ENCODE measurements at places on chromosomes 2 and 18. TPM values are rescaled to one million over a fixed set of nuclear protein-coding genes. Genes with fewer than 3 reads are reported as not detected.

The NYAP2 gene
- total RNA-seq = not detected

The HOXD13 gene
- not detected for total RNA-seq

- no peak for DNase-seq
Observed at GRCh38 chr18:63974991-63975390, 5.1 kb downstream of the SERPINB8 start.

- DNase-seq = no peak
Observed at GRCh38 chr18:51091270-51091669, 61.3 kb downstream of the SMAD4 start.

The RAB1A gene
- 107 TPM for total RNA-seq

DNA sequence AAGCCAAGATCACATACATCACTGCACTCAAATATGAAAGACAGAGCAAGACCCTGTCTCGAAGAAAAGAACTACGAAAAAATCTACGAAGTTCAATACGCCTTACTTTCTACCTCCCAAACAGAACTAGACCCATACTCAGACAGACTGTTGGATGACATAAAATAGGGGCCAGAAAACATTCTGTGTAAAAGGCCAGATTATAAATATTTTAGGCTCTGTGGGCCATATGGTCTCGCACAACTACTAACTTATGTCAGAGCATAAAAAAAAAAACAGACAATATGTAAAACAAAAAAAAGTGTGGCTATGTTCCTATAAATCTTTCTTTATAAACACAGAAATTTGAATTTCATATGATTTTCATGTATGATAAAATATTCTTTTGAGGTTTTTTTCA is 40.8 kb downstream of the NBAS start:
- no peak for DNase-seq

DNA sequence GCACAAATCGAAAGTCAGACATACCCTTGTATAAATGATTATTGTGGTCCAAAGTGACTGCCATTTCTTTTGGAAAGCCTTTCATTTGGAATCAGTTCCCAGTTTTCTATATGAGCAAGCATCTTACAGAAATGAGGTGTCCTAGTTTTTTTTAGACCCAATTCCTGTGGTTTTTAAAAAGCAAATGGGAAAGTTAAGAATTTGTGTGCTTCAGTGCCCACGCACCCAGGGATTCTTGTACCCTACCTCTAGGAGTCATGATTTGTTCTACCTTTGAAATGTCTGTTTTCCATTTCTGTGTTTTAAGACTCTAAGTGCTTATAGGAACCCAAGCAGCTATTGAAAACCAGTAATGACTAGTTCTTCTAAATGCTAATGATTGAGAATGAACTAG is 218.1 kb downstream of the CAMKMT start:
- no peak for DNase-seq

DNA sequence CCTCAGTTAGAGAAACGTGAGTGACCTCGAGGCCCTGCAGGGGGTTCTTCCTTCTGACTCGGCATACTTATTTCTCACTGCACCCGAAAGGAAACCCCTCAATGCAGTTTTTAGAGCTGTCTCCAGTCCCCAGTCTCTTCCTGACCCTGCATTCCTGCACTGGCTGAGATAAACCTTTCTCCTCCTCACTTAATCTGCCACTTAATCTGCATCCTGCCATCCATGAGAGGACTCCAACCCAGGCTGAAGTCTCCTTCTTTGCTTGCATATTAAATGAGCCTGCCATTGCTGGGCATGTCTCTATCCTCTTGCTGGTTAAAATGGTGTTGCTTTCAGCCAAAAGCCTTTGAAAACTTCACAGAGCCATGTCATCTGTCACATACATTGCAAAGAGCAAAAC is 125.6 kb upstream of the GATA6 start:
- no peak for DNase-seq

DNA sequence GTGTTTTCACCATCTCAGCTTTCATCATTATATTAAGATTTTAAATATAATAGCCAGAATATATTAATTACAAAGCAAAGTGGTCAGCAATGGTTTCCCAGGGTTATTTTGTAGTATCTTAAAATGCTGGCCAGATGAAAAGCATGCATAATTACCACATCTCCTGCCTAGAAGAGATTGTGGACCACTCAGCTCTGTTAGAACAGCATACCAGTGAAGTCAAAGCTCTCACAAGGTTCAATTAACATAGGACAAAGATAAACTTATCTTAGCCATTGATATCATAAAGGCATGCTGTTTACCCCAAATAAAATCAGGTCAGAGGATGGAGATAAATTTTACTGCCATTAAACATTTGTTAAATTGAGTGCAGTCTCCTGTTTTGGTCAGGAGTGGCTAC is 19.3 kb upstream of the PDE1A start:
- DNase-seq = no peak

The CDH2 gene
- 1.8 TPM for total RNA-seq

The LRRC30 gene
- total RNA-seq = not detected

GRCh38 chr18:56161566-56162260 is 476.7 kb downstream of the TXNL1 start:
- DNase-seq = no peak

The SCN7A gene
- total RNA-seq = 13.3 TPM

The CHN1 gene
- total RNA-seq = 14.7 TPM

DNA sequence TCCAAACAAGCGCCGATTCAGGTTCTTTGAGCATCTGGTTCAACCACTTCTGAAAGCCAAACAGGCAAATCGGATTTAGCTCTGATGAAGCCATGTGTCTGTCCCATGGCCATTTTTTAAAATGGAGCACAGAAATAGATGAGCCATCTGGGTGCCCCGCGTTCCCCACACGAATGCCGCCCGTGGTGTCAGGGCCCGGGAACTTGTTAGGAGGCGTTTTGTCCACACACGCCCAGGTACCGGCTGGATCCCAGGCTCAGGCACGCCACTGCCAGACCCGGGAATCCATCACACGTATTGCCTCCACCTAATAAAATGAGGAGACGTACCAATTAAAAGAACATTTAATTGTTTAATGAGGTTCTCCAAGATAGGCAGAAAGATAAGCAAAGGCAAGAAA is 374.4 kb upstream of the SALL3 start:
- no peak for DNase-seq

DNA sequence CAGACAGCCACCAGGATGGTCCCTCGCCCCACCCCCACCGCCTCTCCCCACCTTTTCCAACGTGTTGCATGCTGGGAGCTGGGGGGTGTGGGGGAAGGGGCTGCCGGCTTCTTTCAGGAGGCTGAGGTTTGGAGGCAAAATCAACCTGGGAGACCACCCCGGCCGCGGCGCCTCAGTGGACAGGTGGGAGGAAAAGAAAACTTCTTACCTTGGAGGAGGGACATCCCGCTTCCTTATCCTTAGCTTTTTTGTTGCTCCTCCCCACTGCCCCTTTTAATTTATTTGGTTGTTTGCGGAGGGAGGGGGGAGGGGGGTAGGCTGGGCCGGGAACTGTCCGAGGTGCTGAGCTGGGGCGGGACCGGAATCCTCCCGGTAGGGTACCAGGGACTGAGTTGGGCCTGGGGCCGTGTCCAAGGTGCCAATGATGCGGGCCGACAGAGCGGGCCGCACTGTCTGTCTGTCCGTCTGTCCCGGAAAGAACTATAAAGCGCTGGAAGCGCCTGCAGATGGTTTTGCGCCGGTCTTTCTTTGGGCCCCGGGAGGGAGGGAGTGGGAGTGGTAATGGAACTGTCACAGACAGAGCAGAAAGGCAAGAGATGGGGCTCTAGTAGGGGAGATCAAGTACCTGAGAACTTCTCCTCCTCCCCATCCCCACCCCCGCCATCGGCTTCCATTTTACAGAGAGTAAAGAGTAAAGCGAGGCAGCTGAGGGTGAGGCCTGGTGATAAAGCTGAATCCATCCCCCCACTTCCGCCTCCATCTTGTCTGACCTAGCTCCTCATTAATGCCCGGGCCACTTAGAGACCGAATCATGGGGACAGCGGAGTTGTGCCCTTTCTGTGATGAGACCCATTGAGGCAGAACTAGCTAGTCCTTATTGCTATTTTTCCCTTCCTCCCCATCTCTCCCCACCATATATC is 2.4 kb downstream of the CDK5R2 start:
- no peak for DNase-seq

The ARHGEF33 gene
- total RNA-seq = 2.2 TPM

DNA sequence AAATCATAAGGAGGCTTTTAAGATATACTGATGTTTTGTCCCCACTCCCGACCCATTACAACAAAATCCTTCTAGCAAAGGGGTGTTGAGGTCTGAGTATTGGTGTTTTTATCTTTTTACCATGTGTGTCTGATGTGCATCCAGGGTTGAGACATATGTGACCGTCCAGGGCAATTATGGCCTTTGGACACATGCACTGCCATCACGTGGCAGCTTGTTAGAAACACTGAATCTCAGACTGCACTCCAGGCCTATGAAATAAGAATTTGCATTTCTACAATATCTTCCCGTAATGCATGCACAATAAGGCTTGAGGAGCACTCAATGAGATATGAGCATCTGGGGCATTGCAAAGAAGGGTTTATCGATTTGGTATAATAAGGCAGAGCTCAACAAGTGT is 235.1 kb upstream of the ZNF804A start:
- DNase-seq = no peak

The KCNF1 gene
- total RNA-seq = 0.66 TPM

DNA sequence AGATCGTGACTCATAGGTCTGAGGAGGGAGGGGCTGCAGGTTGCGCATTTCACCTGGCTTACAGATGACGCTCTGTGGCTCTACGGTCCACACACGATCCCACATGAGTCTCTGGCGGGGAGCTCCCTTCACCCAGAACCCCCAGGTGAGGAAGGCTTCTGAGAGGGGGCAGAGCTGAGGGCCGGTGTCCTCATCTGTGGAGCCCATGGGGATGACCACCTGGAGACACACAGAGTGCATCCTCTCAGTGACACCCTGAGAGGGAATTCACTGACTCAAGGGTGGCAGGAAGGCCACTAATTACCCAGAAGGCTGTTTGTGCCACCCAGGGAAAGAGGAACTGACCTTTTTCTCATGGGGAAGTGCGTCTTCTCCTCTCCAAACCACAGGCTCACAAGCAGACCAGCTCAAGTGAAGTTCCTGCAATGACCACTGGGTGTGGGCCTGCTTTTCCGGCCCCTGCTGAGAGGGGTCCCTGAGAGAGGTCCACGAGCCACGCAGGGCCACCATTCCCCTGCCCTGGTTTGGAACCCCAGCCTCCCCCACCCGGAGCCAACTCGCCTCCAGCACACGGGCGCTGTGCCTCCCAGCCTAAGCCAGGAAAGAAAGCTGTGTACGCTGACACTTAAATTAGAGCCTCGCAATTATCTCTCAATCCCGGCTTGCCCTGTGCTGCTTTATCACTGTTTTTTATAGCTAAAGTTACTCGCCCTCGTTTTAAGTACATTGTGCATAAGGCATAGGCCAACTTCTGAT is 114.1 kb downstream of the BCL11A start:
- no peak for DNase-seq

DNA sequence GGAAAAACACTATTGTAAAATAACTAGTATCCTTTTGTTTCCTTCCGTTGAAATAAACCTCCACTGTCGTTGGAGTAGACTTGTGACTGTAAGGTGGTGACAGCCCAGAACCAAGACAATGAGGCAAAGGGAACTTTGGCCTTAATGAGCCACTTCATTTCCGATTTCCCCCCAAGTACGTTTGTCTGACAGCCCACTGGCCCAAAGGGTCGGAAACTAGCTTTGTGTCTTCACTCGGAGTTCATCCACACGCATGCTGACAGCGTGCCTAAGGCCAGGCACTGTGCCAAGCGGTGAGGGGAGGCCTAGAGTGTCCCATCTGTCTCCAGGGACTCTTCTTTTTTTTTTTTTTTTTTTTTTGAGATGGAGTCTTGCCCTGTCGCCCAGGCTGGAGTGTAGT is 21.0 kb downstream of the HJURP start:
- DNase-seq = no peak

GRCh38 chr18:3422905-3423304 is 27.1 kb upstream of the TGIF1 start:
- DNase-seq = no peak

GRCh38 chr2:177275040-177275742 is 10.7 kb upstream of the NFE2L2 start:
- no peak for DNase-seq

- DNase-seq = peak; percentile 62
Observed at GRCh38 chr18:77087393-77088141, 45.0 kb downstream of the MBP start.

The CYBRD1 gene
- 761 TPM for total RNA-seq

The PTPRM gene
- 140 TPM for total RNA-seq

GRCh38 chr18:3855966-3856365 is 406.0 kb downstream of the TGIF1 start:
- DNase-seq = no peak

The TTN gene
- 23.4 TPM for total RNA-seq

GRCh38 chr18:68520406-68521075 is 194.4 kb downstream of the TMX3 start:
- no peak for DNase-seq

DNA sequence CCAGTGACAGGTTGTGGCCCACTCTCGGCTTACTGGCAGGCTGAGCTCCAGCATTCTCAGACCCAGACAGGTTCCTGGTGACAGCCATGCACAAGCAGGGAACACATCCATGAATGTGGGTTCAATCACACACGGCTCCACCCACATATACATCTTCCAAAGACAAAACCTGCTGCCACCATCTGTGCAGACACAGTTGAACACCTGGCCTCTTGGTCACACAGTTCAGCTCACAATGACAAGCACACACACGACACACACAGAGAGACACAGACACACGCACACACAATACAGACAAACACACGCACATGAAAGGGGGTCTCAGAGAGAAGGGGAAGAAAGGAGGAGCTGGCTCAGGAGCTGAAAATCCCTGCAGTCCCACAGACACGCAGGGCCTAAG is 32.1 kb upstream of the PTMA start:
- DNase-seq = no peak

DNA sequence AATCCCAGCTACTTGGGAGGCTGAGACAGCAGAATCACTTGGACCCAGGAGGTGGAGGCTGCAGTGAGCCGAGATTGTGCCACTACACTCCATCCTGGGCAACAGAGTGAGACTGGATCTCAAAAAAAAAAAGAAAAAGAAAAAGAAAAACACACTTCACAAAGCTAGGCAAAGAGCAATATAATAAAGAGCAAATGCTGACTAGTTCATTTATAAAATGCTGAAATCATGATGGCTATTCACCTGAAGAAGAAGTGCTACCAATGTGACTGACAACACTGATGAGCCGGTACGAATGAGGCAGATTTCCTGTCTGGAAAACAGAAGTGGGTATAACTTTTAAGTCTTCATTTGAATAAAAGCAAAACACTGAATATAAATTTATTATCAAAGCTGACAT is 37.9 kb downstream of the VIL1 start:
- DNase-seq = no peak

DNA sequence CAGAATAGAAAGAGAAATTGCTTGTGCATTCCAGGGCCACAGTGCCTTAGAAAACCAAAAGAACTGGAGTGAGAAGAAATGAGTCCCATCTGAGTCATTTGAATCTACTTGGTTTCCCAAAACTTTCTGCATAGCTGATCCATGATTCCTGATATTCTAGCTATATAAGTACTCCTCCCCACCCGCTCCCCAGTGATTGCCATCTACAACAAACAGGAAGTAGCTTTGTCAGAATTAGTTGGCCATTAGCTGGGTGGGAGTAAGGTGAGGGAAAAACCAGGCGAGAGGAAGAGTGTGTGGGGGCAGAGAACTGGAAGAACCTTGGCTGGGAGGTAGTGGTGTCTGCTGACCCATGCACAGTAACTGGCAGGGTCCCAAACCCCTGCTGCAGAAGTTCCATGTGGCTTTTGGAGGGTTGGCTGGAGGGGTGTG is 122.1 kb downstream of the ACAA2 start:
- no peak for DNase-seq

Measured in breast epithelium (tissue), 4 donors.